Activated T-helper 1 cell treated with anti-CD3 and anti-CD28 coated beads, Interleukin-12 subunit alpha, Interleukin-12 subunit beta, Interleukin-2, Interleukin-4 antibody, amounts not matched to agents 30 ng/mL and 10 ng/mL and 1 ng/mL, durations not matched to agents 14 hours and 24 hours and 36 hours (primary cell): ENCODE measurements at places on chromosomes 4 and X.

DNA sequence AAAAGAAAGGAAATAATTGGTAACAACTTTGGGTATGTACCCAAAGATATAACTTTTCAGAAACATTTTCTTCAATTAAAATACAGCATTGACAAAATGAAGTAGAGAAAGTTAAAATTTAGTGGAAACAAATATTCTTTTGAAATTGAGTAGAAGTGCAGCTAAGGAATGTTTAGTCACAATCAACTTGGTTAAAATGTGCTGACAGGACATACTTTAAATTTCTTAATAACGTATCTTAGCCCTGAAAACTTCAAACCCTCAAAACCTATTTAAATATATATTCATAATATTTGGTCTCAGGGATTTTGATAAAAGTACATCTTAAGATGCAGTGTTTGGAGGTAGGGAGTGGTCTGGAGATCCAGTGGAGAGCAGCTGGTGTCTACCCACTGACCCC is 240.8 kb downstream of the DKK2 start:
- no peak for DNase-seq

DNA sequence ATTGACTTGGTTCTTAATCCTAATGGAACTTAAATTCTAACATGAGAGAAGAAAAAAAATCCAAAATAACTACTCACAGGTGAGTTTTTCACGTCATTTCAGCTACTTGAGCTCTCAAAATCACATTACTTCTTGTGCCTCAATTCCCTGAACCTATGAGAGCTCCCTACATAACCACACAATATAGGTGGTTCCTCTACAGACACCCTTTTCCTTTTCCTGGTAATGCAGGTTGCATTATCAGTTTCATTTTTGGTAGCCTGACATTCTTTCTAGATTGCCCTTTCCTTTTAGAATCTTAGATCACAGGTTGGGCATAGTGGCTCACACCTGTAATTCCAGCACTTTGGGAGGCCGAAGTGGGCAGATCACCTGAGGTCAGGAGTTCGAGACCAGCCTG is 4.3 kb downstream of the GPR34 start:
- DNase-seq = no peak

DNA sequence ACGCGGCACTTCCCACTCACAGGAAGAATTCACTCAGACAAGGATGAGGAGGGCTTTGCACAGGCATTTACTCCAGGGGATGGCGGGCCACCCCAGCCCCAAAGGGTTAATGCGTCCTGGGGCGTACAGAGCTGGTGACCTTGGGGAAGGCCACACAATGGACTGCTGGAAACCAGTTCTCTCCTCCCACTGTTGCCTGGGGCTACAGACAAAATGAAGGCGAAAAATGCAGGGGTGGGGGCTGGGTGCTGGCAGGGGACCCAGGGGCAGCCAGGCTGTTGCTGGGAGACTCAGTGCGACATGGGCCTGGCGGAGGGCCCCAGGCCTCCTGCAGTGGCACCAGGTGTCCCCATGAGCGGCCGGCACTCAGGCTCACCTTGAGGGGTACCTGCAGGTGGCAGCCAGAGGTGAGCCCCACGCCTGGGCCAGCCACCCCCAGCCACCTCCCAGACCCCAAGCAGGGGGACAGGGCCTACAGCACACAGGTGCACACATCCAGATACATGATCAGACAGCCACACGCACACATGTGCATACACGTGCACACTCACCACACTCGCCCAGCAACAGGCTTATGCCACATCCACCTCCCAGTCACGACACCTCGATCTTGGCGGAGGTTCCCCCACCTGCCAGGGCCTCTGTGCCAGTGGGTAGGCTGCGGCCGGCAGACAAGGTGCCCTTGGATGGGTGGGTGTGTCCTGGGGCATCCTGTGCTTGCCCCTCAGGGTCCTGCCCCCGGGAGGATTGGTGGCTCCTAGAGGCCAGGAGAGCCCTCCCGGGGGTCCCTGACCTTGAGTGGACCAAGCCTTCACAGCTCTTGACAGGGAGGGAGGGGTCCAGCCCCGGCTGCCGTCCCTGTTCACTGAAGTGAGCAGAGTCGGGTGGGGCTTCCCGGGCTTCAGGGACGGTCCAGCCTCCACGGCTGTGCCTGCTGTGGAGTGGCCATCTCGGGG is 13.1 kb downstream of the NAT8L start:
- DNase-seq = no peak

DNA sequence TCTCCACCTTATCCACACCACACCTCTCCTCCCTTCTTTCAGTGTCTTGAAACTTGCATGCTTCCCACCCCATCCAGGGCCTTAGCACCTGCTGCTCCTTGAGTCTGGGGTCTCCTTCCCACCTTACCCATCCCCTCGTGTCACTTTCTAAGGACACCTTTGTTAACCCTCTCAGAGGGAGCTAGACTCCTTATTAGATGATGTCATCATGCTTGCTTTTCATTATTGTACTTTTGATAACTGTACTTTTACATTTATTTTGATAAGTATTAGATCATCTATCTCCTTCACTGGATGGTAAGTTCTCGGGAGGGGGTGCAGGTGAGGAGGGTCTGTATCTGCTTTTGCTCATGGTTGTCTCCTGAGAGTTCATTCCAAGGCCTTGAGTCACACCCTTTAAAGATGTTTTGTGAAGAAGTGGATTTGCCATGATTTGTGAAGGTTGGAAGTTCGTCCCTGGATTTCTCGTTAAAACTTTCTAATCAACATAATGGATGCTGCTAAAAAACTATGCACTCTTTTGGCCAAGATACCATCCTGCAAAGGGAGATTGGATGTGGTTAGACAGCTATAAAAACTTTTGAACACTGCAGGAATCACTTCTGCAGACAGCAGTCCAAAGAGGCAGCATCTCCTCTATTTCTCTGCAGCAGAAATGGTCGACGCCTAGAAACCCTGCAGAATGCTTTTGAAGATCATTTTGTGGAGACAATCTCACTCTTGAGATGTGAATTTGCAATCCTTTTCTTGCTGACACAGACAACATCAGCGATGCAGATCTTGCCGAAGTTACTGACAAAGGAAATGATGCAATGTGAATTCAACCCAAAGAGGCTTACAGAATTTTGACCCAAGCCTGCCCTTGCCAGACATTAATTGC is 69.6 kb downstream of the ENPP6 start:
- no peak for DNase-seq

- no peak for DNase-seq
These were observed 25.1 kb upstream of the UGT2B11 start for GRCh38 chr4:69239557-69240168.
